DMS79 treated with DMSO at 0.1 percent for 48 hours (cell line): ENCODE measurements at places on chromosomes 5 and 9.

- DNase-seq, result no peak
Measured at GRCh38 chr9:21030389-21031035, 928 bp downstream of the HACD4 start.

DNA sequence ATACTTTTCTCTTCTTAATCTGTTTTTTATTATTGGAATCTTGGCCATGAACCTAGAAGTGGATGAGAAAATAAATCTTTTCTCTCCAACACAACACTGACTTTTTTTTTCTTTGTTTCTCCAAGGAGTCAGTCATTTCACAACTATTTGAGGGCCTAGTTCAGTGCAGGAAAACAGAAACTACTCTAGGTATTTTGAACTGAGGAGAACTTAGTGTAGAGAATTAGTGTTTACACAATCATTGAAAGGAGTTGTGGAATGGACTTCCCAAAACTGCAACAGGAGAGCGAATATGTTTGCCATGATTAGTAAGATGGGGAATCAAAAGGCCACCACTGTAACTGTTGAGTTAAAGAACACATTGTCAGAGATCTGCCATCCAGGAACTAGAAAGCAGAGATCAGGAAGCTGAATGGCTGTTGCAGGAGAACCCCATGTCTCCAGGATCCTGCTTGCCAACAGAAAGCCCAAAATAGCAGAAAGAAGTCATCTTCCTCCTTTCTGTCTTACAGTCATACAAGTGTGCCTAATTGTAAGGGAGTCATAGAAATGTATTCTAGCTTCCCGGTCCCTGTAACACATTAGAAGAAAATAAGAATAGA, 20.3 kb upstream of the PCDH1 start:
- no peak for DNase-seq

- no peak for DNase-seq
Measured at GRCh38 chr9:115998666-115999065, 154.9 kb upstream of the PAPPA start.

DNA sequence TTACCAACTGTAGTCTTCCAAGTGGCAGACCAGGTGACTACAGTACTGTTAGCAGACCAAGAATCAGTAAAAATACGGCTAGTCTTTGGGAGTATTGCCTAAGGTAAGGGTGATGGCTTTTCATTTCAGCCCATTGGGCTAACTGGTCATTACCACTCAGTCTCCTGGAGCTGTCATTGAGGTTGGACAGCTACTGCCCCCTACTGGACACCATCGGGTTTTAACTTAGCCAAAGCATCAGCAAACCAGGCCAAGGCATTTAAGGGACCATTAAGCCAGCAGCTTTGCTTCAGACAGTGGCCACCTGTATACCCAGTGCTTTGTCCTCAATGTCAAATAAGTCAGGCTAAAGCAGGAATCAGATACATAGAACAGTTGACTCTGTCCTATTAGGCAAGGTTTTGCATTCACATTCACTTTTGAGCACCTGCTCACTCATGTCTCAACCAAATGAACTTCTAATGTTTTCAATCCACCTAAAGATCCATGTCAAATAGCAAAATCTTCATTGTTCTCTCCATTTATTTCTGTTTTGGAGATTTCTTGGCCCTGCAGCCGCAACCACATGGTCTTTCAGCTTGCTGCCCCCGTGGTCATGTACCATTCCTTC, 117.2 kb downstream of the INVS start:
- no peak for DNase-seq

DNA sequence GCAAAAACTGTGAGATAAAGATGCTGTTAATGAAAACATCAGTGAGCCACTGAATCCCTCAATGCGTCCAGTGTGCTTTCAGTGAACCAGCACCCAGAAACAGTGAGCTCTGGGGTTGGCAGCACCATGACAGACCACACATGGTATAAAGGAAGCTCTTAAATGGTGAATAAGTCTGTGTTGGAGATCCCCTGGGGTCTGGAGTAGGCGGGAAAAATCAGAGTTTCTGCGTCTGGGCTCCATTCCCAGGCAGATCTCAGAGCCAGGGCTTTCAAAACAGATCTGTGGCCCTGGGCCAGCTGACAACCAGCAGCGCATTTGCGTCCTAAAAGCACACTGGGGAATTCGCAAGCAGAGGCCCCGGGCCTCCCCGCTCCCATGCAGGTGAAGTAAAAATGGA, 233.5 kb downstream of the FRMD3 start:
- peak; percentile 77 for DNase-seq

DNA sequence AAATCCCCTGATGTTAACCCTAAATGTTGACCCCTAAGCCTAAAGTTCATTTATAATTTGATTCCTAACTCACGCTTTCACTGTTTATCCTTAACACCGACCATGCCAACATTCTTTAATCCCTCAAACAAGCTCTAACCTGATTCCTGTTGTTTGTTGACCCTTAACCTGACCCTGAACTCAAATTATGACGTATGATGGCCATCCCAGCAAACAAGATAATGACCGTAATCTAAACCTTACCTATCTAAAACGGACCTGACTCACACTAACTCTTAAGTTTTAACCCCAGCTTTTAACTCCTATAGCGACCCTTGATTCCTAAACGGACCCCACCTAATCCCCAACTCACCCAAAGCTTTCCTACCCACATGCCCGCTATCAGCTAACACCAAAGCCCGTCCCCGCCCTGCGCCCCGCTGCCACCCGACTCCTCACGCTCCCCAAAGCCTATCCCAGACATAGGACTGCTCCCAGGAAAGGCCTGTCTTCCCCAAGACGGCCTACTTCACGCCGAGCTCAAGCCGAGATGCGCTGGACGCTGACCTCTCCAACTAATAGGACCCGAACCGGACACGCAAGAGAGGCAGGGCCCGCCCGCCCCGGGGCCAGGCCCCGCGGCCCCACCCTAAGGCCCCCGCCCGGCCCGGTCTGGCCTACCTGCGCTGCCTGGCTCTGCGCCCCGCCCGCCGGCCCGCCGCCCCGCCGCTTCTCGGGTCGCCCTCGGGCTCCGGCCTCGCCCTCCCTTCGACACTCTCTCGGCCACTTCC, 395 bp downstream of the TLN1 start:
- no peak for DNase-seq

DNA sequence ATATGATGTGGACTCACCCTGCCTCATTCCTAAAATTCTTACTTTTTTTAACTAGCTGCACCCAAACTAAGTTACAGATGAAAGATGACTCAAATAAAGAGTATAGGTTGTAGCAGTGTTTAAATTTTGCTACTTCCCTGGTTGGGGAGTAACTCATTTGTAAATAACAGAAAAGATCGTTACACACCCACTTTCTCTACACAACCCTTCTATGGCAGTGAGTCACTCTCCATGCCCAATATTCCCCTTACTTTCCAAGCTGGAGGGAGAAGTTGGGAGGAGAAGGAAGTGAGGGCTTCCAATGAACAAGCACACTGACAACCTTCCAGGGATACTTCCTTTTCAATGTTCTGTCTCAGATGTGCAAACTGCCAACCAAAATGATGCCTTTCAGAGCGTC, 1.9 kb downstream of the RASEF start:
- DNase-seq, result peak; percentile 23

- DNase-seq, result no peak
Measured at GRCh38 chr5:78781611-78782286, 133.2 kb upstream of the LHFPL2 start.

DNA sequence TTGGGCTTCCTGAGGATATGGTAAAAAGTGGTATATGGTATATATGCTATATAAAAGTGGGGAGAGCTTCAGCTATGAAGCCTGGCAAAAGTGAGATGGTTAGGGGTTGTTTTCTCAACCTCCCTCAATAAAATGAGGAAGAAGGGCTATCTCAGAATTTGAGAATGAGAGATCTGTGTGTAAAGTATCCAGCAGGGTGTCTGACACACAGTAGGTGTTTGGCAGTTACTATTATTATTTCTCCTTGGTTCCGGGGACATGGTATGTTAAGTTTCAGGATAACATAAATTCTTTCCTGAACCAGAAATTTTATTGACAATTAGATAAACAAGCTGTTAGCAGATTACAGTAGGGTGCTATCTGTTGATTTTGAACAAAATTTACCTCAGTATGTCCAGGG, 94.1 kb downstream of the DENND1A start:
- no peak for DNase-seq

DNA sequence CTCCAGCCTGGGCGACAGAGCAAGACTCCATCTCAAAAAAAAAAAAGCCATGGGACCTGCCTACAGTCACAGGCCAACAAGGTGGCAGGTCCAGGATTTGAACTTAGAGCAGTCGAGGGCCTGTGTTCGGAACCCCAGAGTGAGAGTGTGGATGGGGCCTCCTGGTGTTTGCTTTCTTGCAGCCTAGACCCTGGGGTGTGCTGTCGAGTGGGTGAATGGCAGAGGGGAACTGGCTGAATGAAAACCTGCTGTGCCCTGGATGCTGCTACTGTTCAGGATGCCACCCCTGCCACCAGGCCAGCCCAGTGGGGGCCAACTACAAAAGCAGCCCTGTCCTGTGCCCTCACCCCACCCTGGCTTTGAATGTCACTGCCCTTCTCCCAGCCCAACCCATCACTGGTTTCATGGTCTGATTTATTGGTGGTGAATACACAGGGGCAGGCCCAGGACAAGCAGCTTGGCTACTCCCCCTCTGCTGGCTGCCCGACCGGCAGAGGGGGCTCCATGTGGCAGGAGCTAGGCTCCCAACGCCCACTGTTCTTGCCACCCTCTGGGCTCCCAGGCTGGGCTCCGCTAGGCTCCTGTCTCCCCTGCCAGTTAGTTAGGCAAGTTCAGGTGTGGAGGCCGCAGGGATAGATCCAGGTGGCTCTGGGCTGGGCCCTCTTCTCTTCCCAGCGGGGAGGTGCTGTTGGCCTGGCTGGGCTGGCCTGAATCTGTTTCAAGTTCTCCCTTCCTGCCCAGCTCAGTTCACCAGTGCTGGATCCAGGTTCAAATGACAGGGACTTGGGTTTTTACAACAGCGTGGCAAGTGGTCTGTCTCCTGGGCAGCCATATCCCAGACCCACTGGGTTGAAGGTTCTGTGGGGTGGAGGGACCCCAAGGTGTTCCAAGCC, 12.2 kb downstream of the FPGS start:
- DNase-seq, result no peak

DNA sequence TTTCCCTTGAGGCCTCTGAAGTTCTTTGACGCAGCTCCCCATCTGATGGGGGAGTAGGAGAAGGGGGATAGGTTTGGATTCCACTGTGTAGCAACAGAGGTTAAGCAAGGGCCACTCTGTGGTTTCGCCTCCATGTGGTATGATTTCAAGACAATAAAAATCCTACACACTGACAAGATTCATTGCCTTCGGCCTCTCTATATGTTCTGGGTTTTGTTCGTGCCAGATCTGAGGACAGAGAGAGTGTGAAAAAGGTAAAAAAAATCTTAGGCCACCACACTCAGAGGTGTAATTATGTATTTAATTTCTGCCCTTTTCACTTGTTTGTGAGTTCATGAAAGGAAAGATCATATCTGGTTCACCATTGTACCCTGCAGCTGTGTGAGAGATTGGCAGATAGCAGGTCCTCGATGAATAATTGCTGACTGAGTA, 715.2 kb upstream of the ZNF608 start:
- DNase-seq, result no peak

- DNase-seq, result no peak
Measured at GRCh38 chr9:83307066-83307724, 231.0 kb downstream of the FRMD3 start.

GRCh38 chr5:38634568-38635369, 78.3 kb upstream of the LIFR start:
- DNase-seq, result no peak

DNA sequence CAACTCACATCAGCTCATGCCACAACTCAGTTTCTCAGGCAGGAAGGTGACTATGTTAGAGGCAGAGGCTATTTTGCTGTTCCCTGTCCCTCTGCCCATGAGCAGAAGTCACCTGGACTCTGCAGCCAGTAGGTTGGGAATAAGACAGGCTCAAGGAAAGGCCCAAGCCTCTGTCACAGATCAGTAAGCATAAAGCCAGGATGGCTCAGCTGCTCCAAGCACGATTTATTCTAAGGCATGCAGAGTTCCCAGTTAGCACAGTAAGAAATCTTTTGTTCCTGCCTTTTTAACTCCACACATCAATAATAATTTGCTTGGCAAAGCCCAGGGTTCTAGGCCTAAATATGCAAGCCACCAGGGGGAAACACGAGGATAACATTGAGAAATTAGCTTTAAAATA, 249.0 kb upstream of the ADRA1B start:
- no peak for DNase-seq

- DNase-seq, result no peak
Measured at GRCh38 chr9:133729617-133730281, 8.4 kb downstream of the SARDH start.

DNA sequence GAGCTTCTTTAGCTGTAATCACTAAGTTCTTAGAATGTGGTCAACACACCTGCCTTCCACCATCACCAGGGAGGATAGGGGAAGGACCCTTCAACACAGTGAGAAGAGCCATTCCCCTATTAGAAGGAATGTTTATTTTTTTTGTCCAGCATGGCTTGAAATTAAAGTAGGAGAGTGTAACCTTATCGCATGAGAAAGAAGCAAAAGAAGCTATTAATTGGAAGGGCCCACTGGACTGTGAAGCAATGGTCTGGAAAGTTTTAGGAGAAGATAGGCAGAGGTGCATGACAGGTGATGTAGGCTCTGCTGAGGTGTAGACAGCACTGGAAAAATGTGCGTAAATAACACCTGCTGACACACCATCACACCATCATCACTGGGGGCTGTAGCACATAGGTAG, 1526.0 kb downstream of the MAT2B start:
- DNase-seq, result no peak

DNA sequence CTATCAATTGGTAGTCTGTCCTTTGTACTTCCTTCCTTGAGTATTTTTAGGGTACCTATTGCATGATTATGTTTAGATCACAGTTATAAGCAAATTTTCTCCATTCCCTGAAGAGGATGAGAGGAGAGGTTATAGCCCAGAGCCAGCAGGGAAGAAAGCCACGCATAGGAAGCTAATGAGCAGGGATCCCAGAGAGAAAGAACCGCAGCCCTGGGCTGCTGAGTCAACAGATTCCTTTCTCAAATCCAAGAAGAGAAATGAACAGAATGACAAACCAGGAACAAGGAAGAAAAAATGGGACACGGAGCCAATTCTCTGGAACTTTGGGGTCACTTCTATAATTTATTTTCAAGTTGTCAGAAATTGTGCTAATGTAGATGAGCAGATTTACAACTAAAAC, 284.5 kb downstream of the RFX3 start:
- DNase-seq, result no peak

DNA sequence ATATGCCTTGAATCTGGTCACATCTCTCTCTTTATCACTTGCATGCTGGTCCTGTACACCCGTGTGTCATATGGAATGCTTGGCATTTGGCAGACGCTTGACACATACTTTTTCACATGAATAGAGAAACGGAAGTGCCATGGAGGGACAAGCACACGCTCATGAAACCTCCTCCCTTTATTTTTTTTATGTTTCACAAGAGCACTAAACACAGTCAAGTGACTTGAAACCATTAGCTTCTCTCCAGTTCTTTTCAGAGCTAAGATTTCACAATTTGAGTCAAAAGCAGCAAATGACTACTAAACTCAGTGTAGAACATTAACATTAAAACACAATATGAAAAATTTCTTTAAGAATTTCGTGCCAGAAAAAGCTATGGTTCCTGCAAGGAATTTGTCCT, 151.1 kb downstream of the DOCK2 start:
- DNase-seq, result no peak

- peak; percentile 75 for DNase-seq
Measured at GRCh38 chr9:136081113-136081825, 13.8 kb downstream of the NACC2 start.
